ENCODE measurements at places on chromosomes 16 and 17.

DNA sequence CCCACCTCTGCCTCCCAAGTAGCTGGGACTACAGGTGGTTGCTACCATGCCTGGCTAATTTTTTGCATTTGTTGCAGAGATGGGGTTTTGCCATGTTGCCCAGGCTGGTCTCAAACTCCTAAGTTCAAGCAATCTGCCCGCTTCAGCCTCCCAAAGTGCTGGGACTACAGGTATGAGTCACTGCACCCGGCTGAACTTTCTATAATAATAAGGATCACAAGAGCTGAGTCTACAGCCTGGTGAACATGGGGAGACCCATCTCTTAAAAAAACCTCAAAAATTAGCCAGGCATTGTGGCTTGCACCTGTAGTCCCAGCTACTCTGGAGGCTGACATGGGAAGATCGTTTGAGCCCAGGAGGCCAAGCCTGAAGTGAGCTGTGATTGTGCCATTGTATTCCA lies 53.5 kb downstream of the WDR59 start:
- DNase-seq = no peak

GRCh38 chr17:39244600-39245570 lies 19.1 kb upstream of the STAC2 start:
- peak; percentile 85 for DNase-seq

DNA sequence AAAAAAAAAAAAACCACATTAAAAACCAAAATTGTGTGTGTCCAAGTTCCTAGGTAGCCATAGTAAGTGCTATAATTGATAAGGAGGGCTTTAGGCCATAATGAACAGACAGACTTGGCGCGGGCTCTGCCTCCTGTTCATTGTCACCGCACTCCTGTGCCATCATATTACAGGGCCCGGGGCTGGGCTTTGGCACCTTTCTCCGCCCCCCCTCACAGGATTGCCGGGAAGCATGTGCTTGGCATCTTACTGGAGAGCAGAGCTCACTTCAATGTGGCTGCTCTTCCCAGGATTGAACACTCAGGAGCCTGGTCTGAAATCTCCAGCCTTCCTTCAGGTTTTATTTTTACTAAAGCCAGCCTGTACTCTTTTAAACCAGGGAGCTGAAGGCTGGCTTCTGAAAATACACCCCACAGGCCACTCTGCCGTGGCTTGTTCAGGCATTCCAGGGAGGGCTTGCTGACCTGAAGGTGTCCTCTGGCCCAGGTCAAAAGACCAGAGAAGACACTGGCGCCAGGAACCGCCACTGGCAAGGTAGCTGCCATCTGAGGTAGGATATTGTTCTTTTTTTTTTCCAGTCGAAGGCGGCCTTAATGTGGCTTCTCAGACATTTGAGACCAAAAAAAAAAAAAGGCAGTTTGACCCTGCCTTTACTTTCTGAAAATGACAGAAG lies 39.3 kb downstream of the DHRS7B start:
- no peak for DNase-seq

GRCh38 chr16:53770641-53771040 lies 66.7 kb downstream of the FTO start:
- DNase-seq = no peak

DNA sequence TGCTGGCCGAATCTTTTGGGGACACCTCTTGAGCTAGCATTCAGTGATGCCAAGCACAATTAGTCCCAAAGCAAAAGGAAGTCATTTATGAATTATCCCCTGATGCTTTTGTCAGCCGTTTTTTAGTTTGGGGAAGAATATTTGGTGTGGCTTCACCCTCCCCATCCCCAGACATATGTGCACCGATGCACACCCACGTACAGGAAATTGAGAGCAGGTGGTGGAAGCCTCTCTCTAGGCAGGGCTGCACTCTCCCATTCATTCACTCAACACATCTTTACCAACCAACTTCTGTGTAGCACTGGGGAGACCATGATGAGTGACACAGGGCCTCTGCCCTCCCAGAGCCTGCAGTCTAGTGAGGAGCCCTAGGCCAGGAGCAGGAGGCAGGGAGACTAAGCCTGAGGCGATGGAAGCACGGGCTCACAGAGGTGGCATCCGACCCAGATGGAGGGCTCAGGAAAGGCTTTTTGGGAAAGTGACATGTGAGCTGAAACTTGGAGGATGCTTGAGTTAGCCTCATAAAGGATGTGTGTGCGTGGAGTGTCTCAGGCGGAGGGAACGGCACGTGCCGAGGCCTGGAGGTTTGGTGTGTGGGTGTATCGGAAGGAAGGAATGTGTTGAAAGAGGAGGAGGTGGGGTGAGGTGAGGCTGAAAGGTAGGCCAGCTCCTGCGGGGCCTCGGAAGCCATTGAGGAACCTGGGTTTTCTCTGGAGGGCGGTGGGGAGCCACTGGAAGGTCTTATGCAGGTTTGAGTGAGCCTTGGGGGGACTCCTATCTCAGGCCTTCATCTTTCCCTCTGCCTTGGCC lies 43.8 kb downstream of the PSME3IP1 start:
- DNase-seq = no peak

- no peak for DNase-seq
Measured at GRCh38 chr16:65617421-65617820, 495.6 kb upstream of the CDH11 start.

- DNase-seq = peak; percentile 19
Measured at GRCh38 chr17:4708436-4708835, 2.0 kb upstream of the ARRB2 start.

DNA sequence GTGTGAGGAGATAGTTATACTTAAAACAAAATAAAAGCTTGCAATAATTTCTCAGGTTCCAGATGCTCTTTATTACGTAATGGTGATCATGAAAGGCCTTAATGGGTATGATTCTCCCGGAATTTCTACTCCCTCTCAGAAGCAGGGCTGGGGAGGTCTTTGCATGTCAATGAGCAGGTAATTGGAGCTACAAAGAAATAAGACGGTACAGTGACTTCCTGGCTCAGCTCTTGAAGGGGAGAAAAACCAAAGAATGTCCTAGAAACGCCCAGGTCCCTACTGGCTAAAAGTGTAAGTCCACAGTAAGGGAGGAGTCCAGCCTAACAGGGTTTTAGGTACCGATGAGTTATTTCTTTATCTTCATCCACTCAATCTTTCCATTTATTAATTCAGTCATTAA lies 390.9 kb downstream of the TMEM114 start:
- no peak for DNase-seq

DNA sequence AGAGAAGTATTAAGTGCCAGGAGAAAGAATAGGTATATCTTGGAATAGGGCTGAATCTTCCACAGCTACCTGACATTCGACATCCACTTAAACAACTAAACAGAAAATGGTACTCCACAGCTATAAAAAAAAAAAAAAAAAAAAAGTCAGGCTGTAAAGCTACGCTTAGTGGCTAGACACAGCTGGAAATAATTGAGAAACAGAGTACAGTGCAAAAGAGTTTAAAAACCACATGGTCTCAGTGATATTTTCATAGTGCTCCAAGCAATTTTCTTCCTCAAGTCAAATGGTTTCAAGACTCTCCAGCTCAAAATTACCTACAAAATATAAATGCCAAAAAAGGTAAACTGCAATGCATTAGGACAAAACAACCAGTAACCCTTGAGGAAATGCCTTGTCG lies 607.1 kb downstream of the KCNJ2 start:
- DNase-seq = no peak

- no peak for DNase-seq
Measured at GRCh38 chr16:6593799-6594198, 738.8 kb upstream of the RBFOX1 start.

DNA sequence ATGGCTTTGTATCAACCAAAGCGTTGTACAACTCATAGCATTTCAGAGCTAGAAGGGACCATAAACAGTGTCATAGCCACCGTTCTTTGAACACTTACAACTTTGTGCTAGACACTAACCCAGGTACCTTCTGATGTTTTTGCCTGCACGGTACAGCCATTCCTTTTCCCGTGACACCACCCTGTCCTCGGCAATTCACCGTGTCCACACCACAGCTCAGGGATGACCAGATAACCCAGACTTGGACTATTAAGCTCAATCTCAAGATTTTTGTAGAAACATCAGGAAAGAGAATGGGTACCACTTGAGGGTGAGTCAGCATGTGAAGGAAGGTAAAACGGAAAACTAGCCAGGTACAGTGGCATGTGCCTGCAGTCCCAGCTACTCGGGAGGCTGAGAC lies 9.8 kb upstream of the CBFB start:
- DNase-seq = no peak

DNA sequence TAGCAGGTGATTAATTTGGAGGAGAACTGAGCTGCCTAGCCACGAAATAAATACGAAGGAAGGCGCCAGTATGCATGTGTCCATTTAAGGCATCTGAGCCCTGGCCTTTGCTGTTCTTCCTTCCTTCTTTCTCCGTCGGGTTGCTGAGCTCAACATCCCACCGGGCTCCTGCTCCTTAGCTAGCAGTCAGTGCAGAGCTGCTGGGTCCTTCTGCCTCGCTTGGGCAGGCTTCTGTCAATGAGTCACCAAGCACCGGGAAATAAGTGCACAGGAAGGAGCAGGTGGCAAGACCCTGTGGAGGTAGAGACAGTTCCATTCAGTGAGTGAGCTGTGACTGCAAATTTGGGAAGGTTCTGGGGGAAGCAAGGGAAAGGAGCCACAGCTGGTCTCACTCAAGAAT lies 120.7 kb downstream of the CCDC182 start:
- DNase-seq = no peak

Data from RPMI8226 (cell line).